ENCODE measurements at places on chromosomes 7 and 10.

DNA sequence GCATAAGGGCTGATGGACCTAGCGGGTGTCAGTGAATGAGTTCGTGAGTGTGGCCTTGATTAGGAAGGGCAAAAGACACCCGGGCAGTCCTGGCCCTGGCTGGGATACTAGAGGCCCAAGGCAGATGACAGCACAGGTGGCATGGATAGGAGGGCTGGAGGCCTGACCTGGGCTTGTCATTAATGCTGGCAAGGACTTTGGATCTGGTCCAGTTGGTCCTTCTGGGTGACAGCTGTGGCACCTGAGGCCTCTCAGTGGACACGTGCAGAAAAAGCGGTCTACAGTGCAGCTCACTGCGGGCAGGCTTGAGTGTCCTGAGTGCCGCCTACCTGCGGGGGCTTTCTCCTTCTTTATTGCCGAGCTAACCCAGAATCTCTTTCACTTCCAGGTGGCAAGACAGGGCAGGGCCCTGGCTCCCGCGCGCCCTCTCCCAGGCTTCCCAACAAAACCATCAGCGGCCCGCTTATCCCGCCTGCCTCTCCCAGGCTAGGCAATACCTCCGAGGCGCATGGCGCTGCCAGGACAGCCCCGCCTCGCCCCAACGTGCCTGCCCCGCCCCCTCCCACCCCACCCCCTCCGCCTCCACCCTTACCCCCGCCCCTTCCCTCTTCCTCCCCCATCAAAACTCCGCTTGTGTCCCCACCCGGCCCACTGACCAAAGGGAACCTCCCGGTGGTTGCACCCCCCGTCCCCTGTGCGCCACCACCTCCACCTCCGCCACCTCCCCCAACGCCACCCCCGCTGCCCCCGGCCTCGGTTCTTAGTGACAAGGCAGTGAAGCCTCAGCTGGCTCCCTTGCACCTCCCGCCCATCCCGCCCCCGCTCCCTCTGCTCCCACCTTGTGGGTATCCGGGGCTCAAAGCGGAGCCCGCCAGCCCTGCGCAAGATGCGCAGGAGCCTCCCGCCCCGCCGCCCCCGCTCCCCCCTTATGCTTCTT is 77.4 kb downstream of the WIPF3 start:
- no peak for DNase-seq

- no peak for DNase-seq
These were observed 10.4 kb downstream of the JCAD start for GRCh38 chr10:30048768-30049517.

- DNase-seq: no peak
These were observed 252.4 kb upstream of the SEMA3A start for GRCh38 chr7:84446991-84447480.

DNA sequence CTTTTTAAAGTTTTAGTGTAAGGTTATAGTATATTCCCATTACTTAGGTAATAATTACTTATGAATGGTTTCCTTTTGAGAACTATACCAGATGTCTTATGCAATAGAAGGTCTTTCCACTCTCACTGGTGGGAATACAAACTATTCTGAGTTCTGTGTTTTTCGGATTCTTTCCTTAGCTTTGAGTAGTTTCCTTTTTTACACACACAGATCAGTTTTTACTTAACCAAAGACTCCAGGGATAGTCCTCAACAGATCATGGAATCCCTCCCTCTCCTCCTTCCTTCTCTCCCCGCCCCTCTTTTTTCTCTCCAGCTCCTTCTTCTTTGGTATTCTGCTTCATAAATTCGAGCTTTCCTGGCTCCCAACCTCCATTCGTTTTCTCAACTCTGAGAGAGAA is 13.3 kb downstream of the COPG2 start:
- no peak for DNase-seq

DNA sequence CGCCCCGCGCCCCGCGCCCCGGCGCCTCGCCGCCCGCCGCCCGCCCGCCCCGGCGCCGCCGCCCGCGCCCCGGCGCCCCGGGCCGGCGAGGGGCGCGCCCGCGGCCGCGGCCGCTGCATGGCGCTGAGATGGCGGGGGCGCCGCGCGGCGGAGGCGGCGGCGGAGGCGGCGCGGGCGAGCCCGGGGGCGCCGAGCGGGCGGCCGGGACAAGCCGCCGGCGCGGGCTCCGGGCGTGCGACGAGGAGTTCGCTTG is 174 bp downstream of the ADCY1 start:
- no peak for DNase-seq

DNA sequence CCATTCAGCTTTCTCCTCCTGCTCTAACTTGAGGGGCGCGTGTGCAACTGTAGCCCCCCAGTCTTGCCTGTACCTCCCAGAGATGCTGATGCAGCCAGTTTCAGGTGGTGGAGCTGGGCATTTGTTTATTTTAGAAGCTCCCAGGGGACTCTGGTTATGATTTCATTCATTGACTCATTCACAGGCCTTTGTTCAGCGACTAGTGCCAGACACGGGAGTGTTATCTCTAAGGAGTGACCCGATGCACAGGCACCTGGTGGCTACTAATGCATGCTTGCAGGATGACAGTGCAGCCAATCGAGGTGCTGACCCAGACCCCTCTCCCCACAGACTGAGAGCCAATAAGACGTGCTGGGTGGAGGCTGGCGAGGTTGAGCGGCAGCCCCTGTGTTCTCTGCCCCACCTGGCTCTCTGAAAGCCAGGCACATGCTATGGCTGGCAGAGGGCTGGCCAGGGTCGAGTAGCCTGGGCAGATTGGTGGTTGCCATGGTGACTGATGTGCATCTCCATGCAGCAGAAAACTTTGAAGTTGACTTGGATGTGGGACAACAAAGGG is 19.7 kb upstream of the SLC18A2 start:
- no peak for DNase-seq

- peak; percentile 44 for DNase-seq
These were observed 658 bp downstream of the CYP2E1 start for GRCh38 chr10:133527771-133528271.

GRCh38 chr7:27173511-27173955 is 587 bp downstream of the HOXA10 start:
- DNase-seq: no peak

DNA sequence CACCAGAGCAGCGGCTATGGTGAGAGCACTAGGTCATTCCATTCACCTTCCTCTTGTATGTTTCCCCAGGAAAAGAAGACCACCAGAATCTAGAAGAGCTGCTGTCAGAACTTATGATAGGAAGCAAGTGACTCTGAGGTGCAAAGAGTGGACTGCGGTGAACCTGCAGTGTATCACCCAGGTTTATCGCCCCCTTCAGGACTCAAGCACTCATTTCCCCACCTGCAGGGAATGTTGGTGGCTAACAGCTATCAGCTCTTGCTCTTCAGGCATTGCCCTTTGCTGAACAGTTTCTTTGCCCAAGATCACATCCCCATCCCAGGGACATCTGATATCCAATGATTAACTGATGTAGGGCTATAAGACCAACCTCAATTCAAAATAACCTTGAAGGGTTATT is 66.3 kb upstream of the IL6 start:
- DNase-seq: no peak

GRCh38 chr7:104914421-104914820 is 99.6 kb upstream of the KMT2E start:
- no peak for DNase-seq

- no peak for DNase-seq
These were observed 76.8 kb downstream of the VIPR2 start for GRCh38 chr7:159067576-159068487.

DNA sequence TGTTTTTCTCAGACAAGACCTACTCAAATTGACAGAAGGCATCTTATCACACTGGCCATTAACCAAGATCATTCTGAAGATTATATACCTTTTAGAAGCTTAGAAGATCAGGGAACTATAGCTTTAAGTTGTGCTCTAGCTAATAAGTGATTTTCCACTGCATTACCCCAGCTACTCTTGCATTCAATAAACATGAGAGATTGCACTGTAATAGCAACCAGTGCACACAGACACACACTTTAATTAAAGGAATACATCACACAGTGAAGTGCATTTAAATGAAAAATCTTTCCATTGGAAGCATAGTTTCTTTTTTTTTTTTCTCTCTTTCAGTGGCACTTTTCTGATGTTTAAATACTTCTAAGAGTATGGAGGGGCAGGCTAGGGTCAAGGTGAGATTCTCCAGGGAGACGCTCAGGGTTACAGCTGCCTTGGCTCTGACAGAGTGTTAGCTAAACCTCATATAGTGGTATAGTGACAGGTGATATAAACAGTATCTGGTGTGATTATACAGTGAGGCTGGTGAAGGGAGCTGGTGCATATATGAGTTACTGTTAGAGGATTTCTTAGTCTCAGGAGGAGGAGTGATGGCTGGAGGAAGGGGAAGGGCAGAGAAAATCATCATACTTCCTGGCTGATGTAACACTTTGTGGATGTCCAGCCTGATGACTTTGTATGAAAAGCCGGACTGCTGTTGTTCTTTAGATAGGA is 369.5 kb downstream of the SORCS3 start:
- no peak for DNase-seq

DNA sequence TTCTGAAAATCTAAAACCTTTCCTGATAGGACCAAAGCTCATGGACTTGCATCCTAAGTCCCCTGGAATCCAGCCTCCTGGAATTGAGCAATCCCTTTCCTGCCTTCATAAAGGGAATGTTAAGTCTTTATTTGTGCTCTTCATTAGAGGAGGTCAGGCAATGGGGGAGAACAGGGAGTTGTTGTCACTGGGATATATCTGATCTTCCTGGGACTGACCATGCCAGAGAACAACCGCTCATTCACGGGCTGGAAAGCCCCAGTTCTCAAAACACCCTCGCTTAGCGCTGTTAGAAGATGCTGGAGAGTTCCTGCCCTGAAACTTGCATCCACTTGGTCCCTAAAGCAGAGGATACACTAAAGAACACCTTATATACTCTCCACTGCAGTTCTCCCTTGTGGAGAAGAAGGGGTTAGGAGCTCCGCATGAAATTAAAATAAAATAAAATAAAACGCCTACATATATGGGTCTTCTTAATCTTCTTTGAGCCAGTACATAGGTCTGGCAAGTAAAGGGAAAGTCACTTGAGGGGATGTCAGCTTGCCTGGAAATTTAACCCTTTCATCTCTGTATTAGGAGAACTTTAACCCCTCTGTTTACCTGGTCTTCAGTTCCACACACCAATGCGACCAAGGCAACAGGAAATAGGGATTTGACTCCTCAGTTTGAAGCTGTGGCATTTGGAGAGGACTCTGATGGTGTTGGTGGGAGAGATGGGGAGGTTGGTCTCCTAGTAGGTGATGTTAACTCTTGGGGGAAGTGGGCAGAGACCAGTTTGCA is 1.2 kb downstream of the SORCS1 start:
- no peak for DNase-seq

DNA sequence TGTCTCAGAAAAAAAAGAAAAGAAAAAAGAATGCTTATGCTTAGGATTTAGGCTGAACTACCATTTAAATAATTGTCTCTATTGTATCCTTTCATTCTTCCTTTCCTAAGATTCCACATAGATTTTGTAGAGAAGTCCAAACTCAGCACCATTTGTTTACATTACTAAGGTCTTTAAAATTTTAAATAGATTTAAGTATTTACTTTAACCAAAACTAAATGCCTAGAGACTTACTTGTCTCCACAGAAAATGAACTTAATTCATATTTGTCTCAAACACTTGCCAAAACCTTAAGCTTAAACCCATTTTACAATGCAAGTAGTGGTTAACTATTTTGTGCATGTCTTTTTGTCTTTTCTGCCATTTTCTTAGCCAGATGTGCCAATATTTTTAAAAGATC is 54.1 kb upstream of the ABI1 start:
- DNase-seq: no peak

DNA sequence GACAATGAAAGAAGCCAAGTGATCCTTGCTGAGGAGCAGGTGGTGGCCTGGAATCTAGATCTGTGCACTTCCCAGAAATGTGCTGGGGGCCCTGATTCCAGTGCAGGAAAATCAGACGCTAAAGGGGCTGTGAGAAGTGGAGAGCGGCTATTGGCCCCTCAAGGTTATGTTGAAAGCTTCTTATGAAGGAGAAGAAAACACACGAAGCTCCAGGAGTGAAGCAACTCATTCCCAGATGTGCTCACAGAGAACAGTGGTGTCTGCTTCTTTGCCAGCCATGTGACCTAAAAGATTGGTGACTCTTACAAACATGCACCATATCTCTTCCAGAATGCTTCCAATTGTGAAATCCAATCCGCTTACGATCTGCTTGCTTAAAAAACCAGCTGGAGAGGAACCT is 679.3 kb upstream of the IGFBP3 start:
- DNase-seq: no peak

GRCh38 chr10:12500381-12501303 is 151.3 kb downstream of the CAMK1D start:
- peak; percentile 39 for DNase-seq

GRCh38 chr7:36430186-36430585 is 40.5 kb downstream of the ANLN start:
- no peak for DNase-seq

GRCh38 chr10:44774676-44775401 is 136.3 kb upstream of the TMEM72 start:
- DNase-seq: no peak

- no peak for DNase-seq
These were observed 242.1 kb upstream of the PITRM1 start for GRCh38 chr10:3414667-3415023.

- DNase-seq: no peak
These were observed 730.9 kb downstream of the GRID1 start for GRCh38 chr10:85635650-85636049.

DNA sequence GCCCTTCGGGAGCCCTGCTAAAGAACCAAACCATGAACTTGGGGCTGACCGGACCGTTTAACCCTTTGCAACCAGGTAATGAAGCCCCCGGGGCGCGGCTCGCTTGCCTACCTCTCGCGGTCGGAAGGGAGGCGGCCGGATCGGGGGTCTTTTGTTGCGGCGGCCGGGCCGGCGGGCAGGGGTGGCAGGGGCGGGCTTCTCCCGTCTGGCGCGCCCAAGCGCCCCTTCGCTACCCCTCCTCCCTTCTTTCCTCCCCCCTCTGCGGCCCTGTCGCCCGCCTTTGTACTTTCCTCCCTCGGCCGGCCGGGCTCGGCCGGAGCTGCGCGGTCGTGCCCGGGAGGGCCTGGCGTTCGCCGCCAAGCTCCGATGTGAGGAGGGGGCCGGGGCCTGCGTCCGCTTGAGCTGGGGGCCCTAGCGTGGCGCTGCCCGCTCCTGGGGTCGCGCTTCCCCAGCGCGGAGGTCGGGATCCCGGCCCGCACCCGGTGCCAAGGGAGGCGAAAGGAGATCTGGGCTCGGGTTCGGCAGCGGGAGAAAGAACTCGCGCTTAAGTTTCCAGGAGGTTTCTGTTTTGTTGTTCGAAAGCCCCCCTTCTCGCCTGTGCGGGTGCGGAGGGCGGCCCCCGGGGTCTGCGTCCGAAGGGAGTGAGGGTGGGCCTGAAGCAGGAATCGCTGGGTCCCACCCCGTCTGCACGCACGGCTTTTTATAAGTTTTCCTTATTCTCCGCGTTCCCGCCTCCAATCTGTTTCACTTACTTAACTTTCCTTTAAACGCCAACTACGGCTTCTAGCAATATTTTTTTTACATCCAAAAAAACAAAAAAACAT is 436.8 kb upstream of the GALNT17 start:
- DNase-seq: no peak

DNA sequence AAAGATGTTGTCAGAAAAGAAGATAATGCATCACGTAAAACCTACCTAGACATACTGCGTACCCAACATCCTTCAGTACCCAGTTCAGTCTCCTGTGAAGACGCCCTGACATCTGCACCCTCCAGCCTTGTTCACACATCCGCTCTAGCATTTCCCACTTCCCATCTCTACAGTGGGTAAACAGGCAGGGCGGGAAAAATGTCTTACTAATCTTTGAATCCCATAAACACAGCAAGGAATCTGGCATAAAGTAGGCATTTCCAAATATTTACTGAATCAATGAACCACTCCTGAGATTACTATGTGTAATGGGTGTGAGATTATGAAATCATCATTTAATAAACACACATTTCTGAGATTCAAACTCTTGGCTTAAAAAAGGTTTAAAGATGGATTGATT is 132.8 kb downstream of the GLI3 start:
- peak; percentile 77 for DNase-seq

- DNase-seq: no peak
These were observed 79.1 kb downstream of the LARP4B start for GRCh38 chr10:852386-852785.
